ENCODE measurements at places on chromosomes 16 and 17.
A peak's percentile ranks its signal among the peaks of the same experiment; 100 is the strongest.

GRCh38 chr17:51640108-51640622 is 379.8 kb downstream of the UTP18 start:
- no peak for DNase-seq

GRCh38 chr16:53974484-53975080 is 270.6 kb downstream of the FTO start:
- DNase-seq: no peak

GRCh38 chr17:82866590-82867191 is 26.9 kb upstream of the ZNF750 start:
- DNase-seq: no peak

GRCh38 chr17:8997994-8998628 is 23.2 kb upstream of the NTN1 start:
- DNase-seq: no peak

DNA sequence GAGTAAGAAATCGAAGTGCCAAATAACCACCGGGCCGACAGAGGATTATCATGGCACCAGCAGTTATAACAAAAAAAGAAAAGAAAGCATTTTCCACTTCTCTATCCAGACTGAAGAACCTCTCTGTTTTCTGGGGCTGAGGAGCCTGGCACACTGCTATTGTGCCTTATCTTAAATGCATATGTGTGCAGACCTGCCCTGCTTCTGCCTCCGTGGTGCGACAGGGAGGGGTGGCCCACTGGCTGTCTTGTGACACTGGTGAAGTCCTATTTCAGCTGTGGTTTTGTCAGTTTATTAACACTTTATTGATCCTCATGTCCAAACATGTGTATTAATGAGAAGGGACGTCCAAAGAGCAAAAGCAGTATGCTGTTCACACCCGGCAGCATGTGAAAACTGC is 55.4 kb downstream of the CDK5R1 start:
- no peak for DNase-seq

GRCh38 chr16:1809281-1809801 is 15.8 kb upstream of the IGFALS start:
- no peak for DNase-seq

- no peak for DNase-seq
Observed at GRCh38 chr17:55301521-55302406, 37.0 kb downstream of the HLF start.

GRCh38 chr17:39769974-39770587 is 32.3 kb downstream of the GRB7 start:
- peak; percentile 83 for DNase-seq

GRCh38 chr16:86714166-86714565 is 135.8 kb downstream of the FOXL1 start:
- DNase-seq: no peak

DNA sequence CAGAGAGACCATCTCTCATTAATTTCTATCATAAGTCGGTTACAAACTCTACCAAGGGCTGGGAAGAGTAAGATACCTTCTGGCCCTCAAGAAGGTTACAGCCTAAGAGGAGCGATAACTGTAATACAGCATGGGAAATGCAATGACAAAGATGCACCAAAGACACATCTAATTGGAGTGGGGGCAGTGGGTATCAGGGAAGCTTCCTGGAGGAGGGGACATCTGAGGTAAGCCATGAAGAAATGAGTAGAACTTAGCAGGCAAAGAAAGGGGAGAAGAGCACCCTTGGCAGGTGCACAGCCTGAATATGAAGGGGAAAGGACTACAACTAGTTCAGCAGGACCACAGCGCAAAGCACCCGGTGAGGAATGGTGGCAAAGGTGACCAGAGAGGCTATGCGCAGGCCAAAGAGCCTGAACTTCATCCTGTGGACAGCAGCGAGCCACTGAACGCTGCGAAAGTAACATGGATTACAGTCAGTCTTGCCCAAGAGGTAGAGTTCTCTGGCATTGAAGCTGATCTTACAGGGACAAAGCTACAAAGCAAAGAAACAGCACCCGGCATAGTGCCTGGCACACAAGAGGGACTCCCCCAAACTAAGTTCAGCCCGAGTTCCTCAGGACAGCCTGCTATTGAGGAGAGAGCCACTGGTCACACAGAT is 2.8 kb downstream of the TBC1D10B start:
- DNase-seq: no peak

- no peak for DNase-seq
Observed at GRCh38 chr17:181245-182049, at the start of gene DOC2B. DOC2B (minus strand) TSS chr17:181650; CDS start chr17:181479, 171 bp downstream.

DNA sequence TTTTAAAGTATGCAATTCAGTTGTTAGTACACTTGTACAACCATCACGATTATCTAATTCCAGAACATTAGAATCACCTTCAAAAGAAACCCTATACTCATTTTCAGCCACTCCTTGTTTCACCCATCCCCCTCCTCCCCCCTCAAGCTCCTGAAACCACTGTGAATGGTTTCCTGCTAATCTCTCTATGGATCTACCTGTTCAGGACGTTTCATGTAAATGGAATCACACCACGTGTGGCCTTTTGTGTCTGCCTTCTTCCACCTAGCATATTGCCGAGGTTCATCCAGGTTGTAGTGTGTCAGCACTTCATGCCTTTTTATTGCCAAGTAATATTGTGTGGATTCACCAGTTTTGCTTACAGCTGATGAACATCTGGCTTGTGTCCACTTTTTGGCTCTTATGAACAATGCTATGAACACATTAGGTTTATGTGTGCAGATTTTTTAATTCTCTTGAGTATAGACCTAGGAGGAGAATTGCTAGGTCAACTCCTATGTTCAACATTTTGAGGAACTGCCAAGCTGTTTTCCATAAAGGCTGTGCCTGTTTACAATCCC is 17.8 kb downstream of the EIF4A3 start:
- no peak for DNase-seq

GRCh38 chr17:66751771-66752170 is 83.1 kb upstream of the CACNG5 start:
- DNase-seq: no peak

- peak; percentile 91 for DNase-seq
Observed at GRCh38 chr17:38587947-38588787, 17.6 kb downstream of the SRCIN1 start.

DNA sequence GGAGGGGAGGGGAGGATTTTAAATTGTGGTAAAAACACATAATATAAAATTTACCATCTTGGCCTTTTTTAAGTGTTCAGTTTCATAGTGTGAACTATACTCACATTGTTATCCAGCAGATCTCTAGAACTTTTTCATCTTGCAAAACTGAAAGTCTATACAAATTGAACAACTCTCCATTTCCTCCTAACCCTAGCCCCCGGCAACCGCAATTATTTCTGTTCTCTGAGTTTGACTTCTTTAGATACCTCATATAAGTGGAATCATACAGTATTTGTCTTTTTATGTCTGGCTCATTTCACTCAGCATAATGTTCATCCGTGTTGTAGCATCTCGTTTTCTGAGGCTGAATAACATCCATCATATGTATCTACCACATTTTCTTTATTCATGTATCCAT is 30.0 kb upstream of the MRTFB start:
- DNase-seq: no peak

GRCh38 chr17:82874011-82874835 is 34.4 kb upstream of the ZNF750 start:
- no peak for DNase-seq

- DNase-seq: no peak
Observed at GRCh38 chr16:86887416-86887815, 309.1 kb downstream of the FOXL1 start.

GRCh38 chr16:72277749-72278148 is 105.8 kb upstream of the PMFBP1 start:
- no peak for DNase-seq

DNA sequence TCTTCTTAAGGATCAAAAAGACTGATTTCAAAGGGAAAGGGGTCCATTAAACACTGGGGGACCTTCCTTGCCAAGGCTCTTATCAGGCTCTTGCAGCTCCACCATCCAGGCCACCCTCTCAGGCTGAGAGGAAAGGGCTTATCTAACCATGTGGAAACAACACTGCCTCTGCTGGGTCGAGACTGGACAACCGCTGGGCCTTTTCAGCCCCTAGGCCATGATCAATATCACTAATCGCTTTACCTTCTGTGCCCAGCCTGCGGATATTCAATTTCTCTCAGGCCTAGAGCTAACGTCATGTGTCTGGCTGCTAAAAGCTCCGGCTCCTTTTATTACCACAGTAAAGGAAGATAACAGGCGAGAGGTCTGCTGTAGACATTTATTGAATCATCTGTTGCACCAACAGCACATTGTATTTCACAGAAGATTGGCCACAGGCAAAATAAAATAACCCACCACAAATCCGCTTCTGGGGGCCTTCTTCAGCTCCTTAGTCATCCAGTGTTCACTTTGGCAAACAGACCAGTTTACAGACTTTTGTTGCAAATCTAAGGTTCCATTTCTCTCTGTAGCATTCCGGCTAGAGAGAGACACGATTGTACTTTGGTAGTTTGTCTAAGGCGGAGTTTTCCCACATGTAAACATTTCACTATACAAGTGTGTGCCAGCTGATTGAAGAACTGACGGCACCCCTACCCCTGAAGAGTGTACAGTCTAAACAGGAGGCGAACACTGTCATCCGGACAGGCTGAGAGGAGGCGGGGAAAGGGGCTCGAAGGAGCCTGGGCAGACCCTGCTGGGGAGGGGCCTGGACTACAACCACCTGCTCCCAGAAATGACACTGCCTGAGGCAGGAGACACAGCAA is 13.9 kb downstream of the CYB561 start:
- DNase-seq: no peak

GRCh38 chr17:80910043-80910442 is 81.6 kb upstream of the CHMP6 start:
- DNase-seq: no peak

- no peak for DNase-seq
Observed at GRCh38 chr16:11742093-11742535, 543 bp downstream of the TXNDC11 start.

GRCh38 chr16:11401161-11402050 is 56.1 kb downstream of the RMI2 start:
- peak; percentile 36 for DNase-seq

GRCh38 chr17:77874303-77875050 is 84.0 kb upstream of the TNRC6C start:
- DNase-seq: no peak

DNA sequence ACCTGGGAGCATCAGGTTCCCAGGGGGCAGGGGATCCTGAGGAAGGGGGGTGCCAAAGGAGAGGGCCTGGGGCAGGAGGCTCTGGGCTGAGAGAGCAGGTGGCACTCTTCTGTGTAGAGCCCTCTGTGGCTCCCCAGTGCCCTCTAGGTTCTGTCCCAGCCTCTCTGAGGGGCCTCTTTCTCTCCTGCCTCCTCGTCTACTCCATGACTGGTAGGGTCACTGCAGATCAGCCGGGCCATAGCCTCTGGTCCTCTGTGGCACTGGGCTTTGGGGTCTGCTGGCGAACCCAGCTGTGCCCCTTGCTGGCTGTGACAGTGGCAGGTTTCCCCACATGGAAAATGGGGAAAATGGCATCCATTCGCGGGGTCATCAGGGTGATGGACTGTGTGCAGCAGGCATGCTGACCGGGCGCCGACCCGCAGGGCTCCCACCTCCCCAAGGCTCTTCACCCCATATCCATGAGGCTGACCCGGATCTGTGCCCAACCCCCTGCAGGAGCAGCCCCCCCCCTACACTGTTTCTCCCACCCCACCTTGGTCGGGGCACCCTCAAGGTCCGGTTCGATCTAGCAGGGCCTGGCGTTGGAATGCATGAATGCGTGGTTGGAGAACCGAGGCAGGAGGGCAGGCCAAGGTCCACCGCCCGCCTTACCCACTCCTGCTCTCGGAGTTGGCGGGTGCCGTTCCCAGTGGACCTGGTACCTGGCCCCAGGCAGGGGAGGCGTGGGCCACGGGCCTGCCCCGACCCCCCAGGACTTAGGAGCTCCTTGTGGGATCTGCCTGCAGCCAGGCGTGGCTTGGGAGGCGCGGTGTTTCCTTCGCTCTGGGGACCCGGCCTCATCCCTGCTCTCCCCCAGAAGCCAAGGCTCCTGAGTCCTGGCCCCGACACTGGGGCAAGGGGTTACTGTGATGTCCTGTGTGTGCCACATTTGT is 6.5 kb downstream of the GLIS2 start:
- no peak for DNase-seq

- peak; percentile 56 for DNase-seq
Observed at GRCh38 chr17:46822388-46822921, 4.0 kb upstream of the WNT3 start.

GRCh38 chr16:72992142-72992601 is 55.8 kb downstream of the ZFHX3 start:
- no peak for DNase-seq

GRCh38 chr17:39238311-39238972 is 12.7 kb upstream of the STAC2 start:
- no peak for DNase-seq

GRCh38 chr17:17874478-17874877 is 37.7 kb upstream of the SREBF1 start:
- no peak for DNase-seq

GRCh38 chr17:79870540-79870939 is 31.3 kb upstream of the CBX4 start:
- DNase-seq: no peak

- peak; percentile 3 for DNase-seq
Observed at GRCh38 chr16:85057212-85057889, 29.8 kb downstream of the KIAA0513 start.

- no peak for DNase-seq
Observed at GRCh38 chr17:28370035-28370743, at the start of gene VTN. VTN (minus strand) TSS chr17:28370307; CDS start chr17:28370203, 104 bp downstream.

GRCh38 chr16:86031141-86031678 is 132.2 kb downstream of the IRF8 start:
- DNase-seq: no peak
